Activated naive CD4-positive, alpha-beta T cell treated with anti-CD3 and anti-CD28 coated beads, Interleukin-2, amount 10 ng/mL, durations not matched to agents 5 hours and 36 hours (primary cell): ENCODE measurements at places on chromosomes 11 and 22. TPM values are rescaled to one million over a fixed set of nuclear protein-coding genes. Genes with fewer than 3 reads are reported as not detected.

Gene INS
- total RNA-seq = not detected

Gene PMM1
- total RNA-seq = 38.7 TPM

Gene CDC42EP1
- 0.22 TPM for total RNA-seq

Gene DUSP8
- 1.1 TPM for total RNA-seq

Gene UPB1
- total RNA-seq = 0.53 TPM

Gene KCNJ5
- total RNA-seq = not detected

Gene ESAM
- 2.7 TPM for total RNA-seq

Gene RIC3
- 9.1 TPM for total RNA-seq

Gene ZNF280A
- total RNA-seq = not detected

Gene SCUBE2
- not detected for total RNA-seq

Gene OR10G7
- not detected for total RNA-seq

Gene PATE3
- total RNA-seq = not detected

Gene CCDC34
- total RNA-seq = 14.2 TPM

Gene RASD2
- total RNA-seq = not detected

Gene SCUBE1
- total RNA-seq = not detected

Gene SCGB1A1
- total RNA-seq = not detected

Gene OR51E1
- not detected for total RNA-seq

Gene TTC36
- total RNA-seq = 0.83 TPM

Gene ZBTB16
- total RNA-seq = 5.4 TPM

Gene TM7SF2
- 28.5 TPM for total RNA-seq

Gene DMC1
- 9.6 TPM for total RNA-seq

Gene UCP2
- total RNA-seq = 387 TPM

Gene EHF
- total RNA-seq = not detected

Gene MYEOV
- not detected for total RNA-seq

Gene GUCY1A2
- not detected for total RNA-seq

Gene IPO7
- 85.3 TPM for total RNA-seq

Gene C11orf91
- total RNA-seq = not detected

Gene OR5B21
- total RNA-seq = 0.30 TPM

Gene GLYATL1
- not detected for total RNA-seq

Gene RFPL2
- 0.31 TPM for total RNA-seq
